ENCODE measurements at places on chromosomes 4 and X. TPM values are rescaled to one million over a fixed set of nuclear protein-coding genes. Genes with fewer than 3 reads are reported as not detected.

The RNF128 gene
- total RNA-seq: 1.6 TPM

The HMGB3 gene
- 18.0 TPM for total RNA-seq

The MAGEB17 gene
- 0.08 TPM for total RNA-seq

The KLHL4 gene
- total RNA-seq: 0.56 TPM

The ATP2B3 gene
- not detected for total RNA-seq

The UBA6 gene
- 70.3 TPM for total RNA-seq

The SCRG1 gene
- total RNA-seq: not detected

The GAGE12F gene
- total RNA-seq: not detected

The RIPPLY1 gene
- total RNA-seq: not detected

The SPON2 gene
- total RNA-seq: 194 TPM

The PPARGC1A gene
- 7.4 TPM for total RNA-seq

The SPATA4 gene
- 0.13 TPM for total RNA-seq

The RHOXF1 gene
- total RNA-seq: not detected

The TCEAL7 gene
- 30.5 TPM for total RNA-seq

The GLRB gene
- total RNA-seq: 5.8 TPM

The HAND2 gene
- total RNA-seq: 2.3 TPM

The RHOXF2 gene
- not detected for total RNA-seq

The CFAP47 gene
- total RNA-seq: not detected

The CHRDL1 gene
- total RNA-seq: not detected

The PPP2R2C gene
- 0.26 TPM for total RNA-seq

The ITM2A gene
- total RNA-seq: 0.32 TPM

The BRCC3 gene
- 8.2 TPM for total RNA-seq

The QRFPR gene
- total RNA-seq: 0.26 TPM

The MTNR1A gene
- 0.48 TPM for total RNA-seq

The GPRIN3 gene
- 0.65 TPM for total RNA-seq

The PHOX2B gene
- total RNA-seq: not detected

The SPATA18 gene
- 5.9 TPM for total RNA-seq

The ARX gene
- total RNA-seq: not detected

All from epithelial cell of alveolus of lung (primary cell).